ENCODE measurements at places on chromosomes 11 and 22.

GRCh38 chr11:60919320-60919719, 4.9 kb upstream of the TMEM132A start:
- DNase-seq, result no peak

GRCh38 chr11:69646493-69647389, 5.8 kb downstream of the CCND1 start:
- no peak for DNase-seq

DNA sequence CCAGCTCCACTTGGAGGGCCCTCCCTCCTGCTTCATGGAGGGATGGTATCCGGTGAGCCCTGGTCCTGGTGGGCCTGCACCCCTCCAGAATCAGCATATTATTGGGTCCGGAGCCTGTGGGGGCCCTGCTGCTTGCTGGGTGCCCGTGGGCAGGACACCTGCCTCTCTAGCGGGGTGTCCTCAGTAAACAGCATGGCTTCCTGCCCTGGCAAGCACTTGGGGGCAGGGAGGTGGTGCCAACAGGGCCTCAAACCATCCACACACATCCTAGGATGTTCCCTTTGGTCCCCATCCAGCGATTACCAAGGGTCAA, 108.3 kb downstream of the CTTN start:
- no peak for DNase-seq

DNA sequence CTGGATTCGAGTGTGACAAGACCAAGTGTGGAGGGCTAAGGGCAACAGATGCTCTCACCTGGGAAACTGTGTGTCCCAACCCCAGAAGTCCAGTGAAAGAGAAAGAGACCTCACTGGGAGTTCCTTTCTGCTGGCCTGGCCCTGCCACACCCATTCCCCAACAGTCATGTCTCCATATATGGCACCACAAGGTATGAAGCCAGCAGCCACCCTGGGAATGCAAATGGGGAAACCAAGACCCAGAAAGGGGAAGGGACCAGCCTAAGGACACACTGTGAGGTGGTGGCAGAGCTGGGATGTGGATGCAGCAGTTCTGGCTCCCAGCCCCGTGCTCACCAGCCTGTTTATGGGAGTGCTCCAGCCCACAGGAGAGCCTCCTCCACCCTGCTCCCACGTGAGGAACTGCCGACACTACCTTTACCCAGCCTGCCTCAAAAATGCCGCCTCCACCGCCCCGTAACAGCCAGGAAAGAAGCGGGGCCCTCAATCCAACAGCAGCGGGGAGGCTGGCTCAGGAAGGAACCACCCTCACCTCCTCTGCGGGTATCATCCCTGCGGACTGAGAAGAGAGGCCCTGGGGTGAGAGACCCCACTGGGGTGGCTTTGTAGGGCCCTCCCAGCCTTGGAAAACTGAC, 12.6 kb downstream of the LMO1 start:
- DNase-seq, result no peak

DNA sequence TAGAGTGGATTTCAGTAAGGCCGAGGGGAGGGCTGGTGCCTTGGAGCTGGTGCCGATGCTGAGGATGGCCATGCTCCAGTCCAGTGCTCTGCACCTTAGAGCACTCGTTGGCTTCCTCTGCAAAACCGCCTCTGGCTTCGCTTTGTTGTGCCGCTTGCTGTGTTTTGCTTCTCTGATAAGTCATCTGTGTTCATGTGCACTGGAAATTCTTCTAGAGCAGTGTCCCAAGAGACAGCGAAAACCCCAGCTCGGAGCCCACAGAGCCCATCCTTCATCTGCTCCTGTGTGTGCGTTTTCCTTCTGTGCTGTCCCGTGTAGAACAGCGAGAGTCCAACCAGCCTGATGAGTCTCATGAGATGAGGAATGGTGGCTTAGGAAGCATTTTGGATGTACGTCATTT, 12.1 kb downstream of the FAM118A start:
- DNase-seq, result no peak

- no peak for DNase-seq
Observed at GRCh38 chr11:109795234-109795633, 298.0 kb upstream of the ZC3H12C start.

DNA sequence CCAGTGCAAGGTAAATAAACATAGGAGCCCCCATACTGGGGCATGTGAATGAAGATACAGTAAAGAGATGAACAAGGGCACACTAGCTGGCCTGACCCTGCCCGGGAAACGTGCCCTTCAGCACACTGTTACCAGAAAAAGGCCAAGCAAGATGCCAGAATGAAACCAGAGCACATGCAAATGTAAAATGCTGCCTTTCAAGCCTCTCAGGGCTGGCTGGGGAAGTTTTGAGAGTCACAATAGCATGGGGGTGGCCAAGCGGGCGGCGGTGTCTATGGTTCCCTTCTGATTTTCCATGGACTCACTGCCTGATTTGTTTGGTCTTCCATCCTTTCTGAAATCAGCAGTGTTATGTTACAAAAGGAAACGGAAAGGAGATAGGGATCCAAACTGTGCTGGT, 18.9 kb upstream of the SUSD2 start:
- DNase-seq, result no peak

DNA sequence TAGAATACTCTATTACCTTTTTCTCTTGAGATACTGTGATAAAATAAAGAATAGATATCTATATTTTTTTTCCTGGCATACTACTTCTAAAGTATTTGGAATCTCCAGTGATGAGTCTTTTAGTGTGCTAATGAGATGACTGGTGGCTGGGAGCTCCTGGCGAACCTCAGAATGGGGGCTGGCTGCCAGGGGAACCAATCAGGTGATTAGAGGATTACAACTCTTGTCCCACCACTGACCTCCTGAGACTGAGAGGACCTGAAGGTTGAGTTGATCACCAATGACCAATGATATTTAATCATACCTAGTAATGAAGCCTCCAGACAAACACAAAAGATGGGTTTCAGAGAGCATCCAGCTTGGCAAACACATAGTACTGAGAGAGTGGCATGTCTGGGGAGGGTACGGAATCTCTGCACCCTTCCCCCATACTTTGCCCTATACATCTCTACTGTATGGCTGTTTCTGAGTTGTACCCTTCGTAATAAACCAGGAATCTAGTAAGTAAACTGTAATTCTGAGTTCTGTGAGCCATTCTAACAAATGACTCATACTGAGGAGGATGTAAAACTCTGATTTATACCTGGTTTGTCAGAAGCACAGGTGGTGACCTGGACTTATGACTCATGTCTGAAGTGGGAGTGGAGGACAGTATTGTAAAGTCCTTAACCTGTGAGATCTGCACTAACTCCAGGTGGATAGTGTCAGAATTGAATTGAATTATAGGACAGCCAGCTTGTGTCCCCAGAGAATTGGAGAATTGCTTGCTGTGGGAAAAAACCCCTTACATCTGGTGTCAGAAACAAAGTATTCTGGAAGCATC, 325.3 kb upstream of the LRRC4C start:
- no peak for DNase-seq

GRCh38 chr11:43923406-43924111, 18.9 kb upstream of the C11orf96 start:
- DNase-seq, result no peak

DNA sequence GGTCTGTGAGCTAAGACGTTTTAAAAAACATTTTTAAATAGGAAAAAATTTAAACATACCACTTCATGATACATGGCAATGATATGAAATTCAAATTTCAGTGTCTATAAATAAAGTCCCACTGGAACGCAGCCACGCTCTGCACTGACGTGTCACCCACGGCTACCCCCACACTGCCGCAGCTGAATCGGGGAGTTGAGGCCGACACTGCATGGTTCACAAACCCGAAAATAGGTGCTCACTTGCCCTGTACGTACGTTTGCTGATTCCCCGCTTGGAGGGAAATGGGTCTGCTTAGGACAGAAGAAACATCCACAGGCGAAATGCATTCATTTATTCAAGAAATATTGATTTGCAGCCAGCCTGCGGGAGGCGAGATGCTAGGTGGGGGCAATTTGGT, 1342.3 kb downstream of the TBC1D22A start:
- DNase-seq, result no peak

DNA sequence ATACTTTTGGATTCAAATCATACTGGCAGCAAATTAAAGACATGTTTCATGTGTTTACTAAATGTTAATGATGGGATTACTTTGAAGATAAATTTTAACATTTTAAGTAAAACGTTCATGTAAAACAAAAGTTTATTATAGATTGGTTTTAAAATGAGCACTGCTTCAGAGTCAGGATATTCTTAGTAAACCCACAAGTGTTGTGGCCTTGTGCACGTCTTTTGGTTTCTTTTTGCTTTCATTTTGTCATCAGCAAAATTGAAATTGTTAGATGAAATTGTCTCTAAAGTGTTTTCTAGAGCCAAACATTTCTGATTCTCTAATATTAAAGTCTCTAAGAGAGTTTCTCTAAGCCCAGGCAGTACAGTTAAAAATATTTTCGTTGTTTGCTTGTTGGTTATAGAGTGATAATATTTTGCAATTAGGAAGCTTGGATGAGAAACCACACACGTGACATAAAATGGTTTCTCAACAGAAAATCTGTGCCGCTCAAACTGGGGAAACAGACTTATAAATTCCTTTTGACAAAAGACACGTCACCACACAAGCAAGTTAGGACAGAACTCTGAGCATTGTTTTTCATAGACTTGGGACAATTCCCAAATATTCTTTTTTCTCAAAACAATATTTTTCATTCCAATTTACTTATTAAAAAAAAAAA, 164.4 kb downstream of the TEAD1 start:
- DNase-seq, result no peak

DNA sequence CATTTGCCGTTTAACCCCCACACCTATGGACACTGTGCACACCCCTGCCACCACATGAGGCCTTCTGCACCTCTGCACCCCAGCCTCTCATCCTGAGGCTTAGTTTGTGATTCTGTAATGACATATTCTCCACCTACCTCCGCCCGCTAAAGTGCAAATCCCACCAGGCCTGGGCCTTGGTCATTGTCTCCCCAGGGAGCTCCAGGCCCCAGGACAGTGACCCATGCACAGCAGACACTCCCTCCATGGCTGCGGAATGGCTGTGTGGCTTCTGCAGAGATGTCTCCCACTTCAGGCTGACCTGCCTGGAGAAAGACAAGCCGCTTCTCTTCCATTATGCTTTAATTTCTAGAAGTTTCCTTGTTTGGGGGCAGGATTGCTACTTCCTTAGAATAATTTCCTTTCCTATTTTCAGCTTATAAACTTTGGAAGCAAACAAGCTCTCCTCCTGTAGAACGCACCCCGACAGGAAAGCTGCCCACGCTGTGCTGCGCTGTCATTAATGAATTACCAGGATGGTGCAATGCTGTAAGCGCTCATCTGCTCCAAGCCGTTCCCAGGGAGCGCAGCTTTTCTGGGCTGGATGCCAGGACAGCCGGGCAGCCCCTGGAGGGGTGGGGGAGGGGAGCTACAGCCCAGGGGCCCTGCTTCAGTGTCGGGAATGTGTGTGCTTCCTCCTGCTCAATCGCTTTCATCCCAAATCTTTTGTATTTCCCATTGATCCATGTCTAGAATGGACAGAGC, 618.0 kb downstream of the BRD1 start:
- DNase-seq, result no peak

- no peak for DNase-seq
Observed at GRCh38 chr11:84014539-84014938, 728.4 kb upstream of the CCDC90B start.

DNA sequence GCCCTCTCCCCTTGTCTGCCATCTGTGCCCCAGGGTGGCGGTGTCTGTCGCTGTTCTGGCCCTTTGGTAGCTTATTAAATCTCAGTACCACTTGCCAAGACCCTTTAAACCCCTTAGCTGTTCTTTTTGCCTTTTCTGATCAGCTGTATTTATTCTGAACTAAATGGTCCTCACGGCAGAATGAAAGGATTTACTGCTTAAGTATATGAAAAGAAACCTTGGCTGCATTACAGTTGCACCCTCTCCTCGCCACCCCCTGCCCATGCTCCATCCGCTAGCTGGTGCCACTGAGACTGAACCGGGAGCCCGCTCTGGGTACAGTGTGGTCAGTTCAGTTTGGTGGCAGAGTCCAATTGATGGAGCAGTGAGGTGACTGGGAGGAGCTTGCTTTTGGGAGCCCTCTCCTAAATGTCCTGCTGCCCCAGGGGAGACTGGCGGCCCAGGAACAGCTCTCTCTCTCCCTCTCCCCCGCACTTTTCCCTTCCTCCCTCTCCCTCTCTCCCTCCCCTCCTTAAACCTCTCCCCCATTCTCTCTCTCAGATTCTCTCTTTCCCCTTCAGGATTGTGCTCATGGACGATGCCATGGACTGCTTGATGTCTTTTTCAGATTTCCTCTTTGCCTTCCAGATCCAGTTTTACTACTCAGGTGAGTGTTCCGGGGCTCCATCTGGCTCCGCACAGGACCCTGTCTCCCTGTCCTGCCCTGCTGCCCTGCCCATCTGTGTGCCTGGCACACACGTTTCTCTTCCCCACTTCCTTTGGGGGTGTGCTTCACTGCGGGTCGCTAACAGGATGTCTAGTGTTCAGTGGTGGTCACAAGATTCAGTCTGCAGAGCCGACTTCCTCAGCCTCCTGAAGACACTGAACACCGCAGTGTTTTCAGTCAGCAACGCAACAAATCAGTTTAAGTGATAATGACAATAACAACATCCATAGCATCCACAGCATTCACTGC, 21.8 kb downstream of the ARFGAP2 start:
- no peak for DNase-seq

- DNase-seq, result no peak
Observed at GRCh38 chr22:49102367-49102766, 725.3 kb downstream of the BRD1 start.

DNA sequence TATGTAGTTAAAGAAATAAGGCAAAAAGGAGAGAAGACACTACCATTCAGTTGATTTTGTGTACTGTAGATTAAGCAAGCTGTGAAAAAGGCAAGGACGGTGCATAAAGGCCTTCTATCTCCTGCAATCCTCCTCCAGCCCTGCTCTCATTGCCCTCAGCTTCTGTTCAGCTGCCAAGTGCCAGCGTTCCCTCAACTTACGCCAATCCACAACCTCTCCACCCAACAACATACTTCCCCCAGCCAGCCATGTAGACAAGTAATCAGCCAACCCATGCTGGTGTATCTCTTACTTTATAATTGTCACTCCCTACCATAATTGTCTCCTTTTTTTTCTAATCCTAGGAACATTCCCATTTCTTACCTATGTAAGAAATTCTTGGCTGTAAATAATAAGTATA, 30.1 kb upstream of the ANO5 start:
- no peak for DNase-seq

GRCh38 chr11:123261345-123262106, 66.5 kb upstream of the CLMP start:
- DNase-seq, result peak; percentile 78

DNA sequence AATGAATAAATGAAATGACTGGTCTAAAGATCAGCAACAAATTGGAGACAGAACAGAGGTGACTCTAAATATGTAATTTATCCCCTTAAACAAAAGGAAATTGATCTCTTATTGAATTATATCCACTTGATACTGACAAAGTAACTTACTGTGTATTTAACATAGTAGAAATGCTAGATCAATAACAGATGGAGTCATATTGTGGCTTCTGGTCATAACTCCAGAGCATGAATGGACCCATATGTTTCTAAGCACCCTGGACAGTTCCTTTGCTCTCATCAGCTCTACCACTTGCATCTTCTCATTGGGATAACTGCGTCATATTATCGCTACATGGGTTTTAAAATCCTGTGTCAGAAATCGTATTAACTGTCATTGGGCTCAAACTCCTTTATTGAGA, 222.3 kb downstream of the ETS1 start:
- no peak for DNase-seq

- DNase-seq, result no peak
Observed at GRCh38 chr22:19843107-19843856, 11.4 kb downstream of the GNB1L start.

All from progenitor cell of endocrine pancreas (in vitro differentiated cells).